ENCODE measurements at places on chromosomes 3 and 15.

- DNase-seq, result no peak
Measured at GRCh38 chr3:30271781-30272180, 334.6 kb upstream of the TGFBR2 start.

DNA sequence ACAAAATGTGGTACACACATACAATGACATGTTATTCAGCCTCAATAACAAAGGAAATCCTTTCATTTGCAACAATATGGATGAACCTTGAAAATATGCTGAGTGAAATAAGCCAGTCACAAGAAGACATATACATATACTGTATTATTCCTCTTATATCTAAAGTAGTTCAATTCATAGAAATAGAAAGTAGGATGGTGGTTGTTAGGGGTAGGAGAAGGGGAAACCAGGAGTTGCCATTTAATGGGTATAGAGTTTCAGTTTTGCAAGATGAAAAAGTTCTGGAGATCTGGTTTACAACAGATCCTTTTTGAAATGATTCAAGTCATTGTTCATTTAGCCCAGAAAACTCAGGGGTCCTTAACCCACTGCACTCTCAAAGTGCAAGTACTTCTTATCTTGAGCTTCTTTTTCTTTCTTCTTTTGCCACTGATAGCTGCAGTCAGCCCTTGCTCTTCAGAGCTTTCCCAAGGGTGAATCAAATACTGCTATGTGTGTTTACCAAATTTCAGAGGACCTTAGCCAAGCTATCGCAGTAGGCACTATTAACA is 208.0 kb upstream of the EOMES start:
- no peak for DNase-seq

- DNase-seq, result no peak
Measured at GRCh38 chr15:25335279-25335678, 103.5 kb downstream of the UBE3A start.

DNA sequence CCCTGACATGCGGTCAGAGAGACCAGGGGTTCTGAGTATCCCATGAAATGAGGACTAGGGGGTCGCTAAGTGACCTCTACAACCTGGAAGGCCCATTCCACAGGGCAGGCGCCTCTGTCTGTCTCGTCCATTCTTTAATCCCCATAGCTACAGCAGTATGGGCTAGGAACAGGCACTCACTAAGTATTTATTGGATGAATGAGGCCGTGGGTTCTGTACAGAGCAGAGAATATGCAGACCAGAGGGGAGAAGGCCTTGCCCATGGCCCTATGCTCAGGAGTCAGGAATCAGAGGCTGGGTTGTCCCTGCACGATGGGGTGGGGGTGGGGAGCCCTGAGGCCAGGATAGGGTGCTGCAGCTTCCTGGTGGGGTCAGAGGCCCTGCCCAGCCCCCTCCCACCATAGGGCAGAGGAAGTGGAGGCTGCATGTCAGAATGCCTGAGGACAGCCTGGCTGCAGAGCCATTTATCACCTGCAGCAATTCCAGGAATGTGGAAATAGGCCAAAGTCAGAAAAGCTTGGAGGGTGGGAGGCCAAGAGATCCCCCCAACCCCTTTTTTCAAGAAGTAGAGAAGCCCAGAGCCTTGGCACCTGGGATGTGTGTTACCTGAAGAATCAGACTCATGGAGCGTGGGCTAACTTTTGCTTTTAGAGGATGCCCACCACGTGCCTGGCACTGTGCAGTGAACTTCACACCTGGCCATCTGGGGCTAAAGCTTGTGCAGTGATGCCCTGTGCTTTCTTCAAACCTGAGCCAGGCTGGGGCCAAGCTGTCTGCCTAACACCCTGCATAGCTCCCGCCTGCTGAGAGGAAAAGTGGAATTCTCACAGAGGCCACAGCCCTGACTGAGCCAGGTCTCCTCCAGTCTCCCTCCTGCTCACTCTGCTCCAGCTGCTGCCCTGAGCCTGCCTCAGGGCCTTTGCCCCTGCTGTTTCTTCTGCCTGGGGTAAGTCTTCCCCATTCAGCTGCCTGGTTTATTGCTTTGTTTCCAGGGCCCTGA is 109.4 kb downstream of the WNT7A start:
- DNase-seq, result no peak

Data from NCI-H2081 treated with DMSO at 0.1 percent for 48 hours (cell line).